ENCODE measurements at places on chromosomes 3 and 15.

DNA sequence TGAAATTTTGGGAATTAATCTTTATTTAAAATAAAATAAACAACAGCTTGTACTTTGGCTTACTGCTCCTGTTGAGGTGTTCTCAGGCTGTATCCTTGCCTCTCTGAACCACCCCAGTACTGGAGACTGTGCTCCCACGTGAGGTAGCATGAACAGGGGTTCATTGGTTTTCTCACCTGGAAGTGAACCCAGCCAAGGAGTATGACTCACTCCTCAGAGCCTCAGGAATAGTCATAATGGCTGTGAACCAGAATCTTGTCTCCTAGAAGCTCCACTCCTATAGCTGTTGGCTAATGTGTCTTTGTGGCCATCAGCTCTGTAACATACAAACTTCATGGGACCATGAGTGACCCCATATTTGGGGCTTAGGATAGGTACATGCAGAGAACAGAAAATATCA, 122.5 kb upstream of the ST8SIA2 start:
- no peak for DNase-seq

GRCh38 chr15:55695432-55695831, 47.5 kb downstream of the PRTG start:
- no peak for DNase-seq

- DNase-seq, result no peak
Measured at GRCh38 chr15:43483297-43484128, 9.4 kb downstream of the TP53BP1 start.

DNA sequence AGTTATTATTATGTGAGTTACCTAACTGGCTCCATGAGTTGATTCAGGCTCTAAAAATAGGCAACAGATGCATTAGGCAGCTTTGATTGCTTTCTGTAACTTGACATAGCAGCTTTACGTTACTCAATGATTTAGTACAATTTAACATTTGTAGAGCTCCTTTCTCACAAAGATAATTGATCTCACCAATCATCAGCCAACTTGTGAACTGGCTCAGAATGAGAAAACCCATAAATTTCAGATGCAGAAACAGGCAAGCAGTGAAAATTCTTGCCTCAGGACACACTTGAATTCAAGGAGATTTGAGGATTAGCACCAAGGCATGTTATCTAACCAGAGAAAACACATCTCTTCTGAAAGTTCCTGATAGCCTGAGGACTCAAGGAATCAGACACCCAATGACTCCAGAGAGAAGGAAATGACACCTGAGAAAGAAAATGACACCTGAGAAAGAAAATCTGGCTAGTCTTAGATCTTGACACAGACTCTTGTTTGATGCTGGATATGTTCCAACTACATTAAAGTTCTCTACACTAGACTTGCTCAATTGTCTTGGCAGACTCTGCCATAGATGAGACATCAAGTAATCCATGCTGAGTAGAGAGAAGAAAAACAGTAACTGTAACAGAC, 315.1 kb upstream of the CBLB start:
- DNase-seq, result no peak

DNA sequence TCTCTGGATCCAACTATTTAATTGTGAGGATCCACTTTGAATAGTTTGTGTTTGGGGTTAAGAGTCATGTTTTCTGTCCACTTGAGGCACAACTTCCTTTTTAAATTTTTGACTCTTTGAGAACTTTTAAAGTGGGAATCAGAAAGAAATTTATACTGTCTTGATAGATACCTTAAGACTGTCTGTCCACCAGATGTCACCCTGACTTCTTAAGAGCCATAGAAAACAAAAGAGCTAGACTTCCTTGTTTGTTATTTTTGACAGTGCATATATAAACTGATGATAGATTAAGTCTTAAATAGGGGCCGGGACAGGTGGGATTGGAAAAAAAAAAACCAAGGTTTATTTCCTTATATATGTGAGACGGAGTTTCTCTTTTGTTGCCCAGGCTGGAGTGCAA, 52.1 kb upstream of the WDR72 start:
- DNase-seq, result peak; percentile 42

DNA sequence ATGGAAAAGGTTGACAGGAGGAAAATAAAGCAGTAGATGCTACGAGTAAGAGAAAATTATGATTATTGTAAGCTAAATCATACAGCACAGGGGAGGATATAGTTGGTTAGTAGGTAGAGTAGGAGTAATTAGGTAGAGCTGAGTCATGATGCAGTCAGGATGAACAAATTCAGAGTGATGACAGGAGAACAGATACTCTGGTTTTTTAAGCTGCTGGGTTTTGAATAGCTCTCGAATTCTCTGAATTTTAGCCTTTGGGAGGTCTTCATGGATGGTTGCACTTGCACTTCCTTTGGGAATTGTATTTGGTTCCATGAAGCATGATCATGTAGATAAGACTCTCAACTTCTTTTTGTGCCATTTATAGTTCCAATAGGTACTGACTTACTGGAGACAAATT, 96.2 kb downstream of the ECT2 start:
- DNase-seq, result no peak

DNA sequence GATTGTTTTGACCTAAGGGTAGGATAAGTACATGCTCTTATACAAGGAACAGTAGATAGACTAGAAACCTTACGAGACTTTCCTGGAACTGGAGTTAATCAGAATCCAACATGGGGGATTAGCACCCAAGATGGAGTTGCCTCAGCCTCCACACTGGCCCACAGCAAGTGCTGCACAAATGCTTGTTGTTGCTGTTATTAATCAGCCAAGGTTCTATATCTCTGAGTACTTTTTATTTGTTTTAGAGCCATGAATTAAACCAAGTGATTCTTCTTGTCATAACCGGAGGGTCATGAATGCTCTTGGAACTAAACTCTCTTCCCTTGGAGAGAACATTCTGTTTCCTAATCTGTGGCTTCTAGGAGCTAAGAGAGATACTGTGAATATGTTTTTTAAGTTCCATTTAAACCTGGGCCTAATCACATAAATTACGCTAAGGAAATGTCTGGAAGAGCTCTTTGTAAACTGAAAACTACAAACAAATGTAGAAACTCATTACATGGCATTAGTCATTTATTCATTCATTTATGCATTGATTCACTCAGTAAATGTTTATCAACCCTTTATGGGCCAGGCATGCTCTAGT, 5.7 kb upstream of the IL16 start:
- no peak for DNase-seq

GRCh38 chr3:117509858-117510257, 800.3 kb downstream of the TUSC7 start:
- DNase-seq, result no peak

DNA sequence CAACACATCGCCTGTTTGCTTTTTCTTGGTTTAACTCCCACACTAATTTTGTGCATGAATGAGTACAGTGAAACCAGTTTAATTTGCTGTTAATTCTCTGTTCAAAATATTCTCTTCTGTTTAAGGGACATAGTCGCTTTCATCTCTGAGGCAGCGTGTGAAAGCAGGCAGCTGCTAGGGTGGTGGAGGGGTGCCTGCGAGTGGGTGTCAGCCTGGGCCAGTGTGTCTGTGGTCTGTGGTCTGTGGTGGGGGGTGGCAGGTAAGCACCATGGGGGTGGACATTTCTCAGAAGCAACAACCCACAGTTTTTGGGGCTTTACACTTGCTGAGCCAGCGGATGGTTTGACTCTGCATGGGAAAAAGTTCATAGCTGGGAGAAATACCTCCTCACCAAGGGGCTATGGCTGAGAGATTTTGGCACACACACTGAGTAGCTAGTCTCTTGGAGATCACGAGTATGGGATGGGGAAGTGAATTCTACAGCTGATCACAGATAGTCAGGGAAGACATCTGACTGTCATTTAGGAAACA, 109.2 kb downstream of the EPHB1 start:
- no peak for DNase-seq

DNA sequence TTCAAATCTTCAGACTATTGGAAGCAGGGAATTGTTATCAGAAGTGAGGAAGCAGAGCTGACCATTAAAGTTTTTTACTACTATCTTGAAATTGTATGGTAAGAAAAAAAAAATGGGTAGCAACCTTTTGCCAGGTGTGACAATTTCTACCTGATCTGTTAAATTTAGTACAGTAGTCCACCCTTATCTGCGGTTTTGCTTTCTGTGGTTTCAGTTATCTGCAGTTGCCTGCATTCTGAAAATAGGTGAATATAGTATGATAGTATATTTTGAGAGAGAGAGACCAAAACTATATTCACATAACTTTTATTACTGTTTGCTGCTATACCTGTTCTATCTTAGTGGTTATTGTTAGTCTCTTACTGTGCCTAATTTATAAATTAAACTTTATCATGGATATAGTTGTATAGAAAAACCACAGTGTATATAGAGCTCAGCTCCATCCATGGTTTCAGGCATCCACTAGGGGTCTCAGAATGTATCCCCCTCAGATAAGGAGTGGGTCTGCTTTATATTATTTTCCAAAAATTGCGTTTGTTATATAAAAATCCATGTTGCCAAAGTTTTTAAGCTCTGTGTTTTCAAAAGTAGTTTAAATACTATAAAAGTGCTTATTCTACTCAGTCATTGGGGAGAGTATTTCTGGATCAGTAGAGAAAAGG, 69.9 kb downstream of the PTPRG start:
- DNase-seq, result no peak

DNA sequence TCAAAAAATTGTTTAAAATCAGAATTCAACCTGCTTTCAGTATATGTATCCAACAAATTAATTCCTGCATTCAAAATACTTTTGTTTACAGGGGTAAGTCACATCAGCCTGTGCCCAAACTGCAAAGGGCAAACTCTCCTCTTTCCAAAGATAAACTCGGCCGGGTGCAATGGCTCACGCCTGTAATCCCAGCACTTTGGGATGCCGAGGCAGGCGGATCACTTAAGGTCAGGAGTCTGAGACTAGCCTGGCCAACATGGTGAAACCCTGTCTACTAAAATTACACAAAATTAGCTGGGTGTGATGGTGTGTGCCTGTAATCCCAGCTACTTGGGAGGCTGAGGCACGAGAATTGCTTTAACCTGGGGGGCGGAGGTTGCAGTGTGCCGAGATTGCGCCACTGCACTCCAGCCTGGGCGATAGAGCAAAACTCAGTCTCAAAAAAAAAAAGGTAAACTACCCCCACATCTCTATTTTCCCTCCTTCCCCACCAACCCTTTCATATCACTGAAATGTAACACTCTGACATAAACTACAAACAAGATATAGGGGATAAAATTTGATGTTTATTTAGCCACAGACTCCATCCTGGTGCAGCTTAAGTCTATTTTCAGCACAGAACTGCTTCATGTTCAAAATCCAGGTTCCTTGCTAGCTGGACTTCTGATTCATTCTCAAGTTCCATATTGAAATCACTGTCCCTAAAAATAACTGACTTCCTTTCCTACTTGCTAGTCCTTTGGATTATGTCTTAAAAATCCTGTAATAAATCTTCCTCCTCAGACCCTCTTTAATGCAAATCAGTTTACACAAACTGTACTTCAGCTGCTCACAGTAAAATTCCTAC, 15.4 kb downstream of the UBP1 start:
- DNase-seq, result no peak

GRCh38 chr15:78616506-78616905, 4.3 kb downstream of the CHRNA3 start:
- no peak for DNase-seq

GRCh38 chr3:123685780-123686179, 100.9 kb upstream of the HACD2 start:
- no peak for DNase-seq

GRCh38 chr3:9217784-9218513, 31.5 kb downstream of the SRGAP3 start:
- no peak for DNase-seq

Measured in Kasumi-1 (cell line).